GOT3 (cell line): ENCODE measurements at places on chromosomes 12 and 14.

DNA sequence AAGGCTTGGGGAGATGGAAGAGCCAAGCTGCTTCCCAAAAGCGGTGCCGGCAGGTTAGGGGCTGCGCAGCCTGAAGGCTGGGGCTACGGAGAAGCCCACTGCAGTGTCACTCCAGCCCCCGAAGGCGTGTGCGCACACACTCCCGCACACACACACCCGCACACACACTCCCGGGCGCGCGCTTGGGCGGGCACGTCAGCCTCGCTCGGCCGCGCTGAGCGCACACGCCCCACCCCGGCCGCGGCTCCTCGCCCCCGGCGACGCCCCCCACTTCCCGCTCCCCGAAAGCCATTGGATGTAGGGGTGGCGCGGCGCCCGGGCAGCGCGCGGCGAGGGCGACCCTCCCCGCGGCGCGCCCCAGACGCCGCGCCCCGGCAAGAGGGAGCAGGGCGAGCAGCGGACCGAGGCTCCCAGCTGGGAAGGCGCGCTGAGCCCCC, at the start of gene KCNK10:
KCNK10 (minus strand) TSS at position 184 of the 437 bp plus-strand sequence. CDS start 471 bp downstream, outside the sequence.
- DNase-seq, result no peak

DNA sequence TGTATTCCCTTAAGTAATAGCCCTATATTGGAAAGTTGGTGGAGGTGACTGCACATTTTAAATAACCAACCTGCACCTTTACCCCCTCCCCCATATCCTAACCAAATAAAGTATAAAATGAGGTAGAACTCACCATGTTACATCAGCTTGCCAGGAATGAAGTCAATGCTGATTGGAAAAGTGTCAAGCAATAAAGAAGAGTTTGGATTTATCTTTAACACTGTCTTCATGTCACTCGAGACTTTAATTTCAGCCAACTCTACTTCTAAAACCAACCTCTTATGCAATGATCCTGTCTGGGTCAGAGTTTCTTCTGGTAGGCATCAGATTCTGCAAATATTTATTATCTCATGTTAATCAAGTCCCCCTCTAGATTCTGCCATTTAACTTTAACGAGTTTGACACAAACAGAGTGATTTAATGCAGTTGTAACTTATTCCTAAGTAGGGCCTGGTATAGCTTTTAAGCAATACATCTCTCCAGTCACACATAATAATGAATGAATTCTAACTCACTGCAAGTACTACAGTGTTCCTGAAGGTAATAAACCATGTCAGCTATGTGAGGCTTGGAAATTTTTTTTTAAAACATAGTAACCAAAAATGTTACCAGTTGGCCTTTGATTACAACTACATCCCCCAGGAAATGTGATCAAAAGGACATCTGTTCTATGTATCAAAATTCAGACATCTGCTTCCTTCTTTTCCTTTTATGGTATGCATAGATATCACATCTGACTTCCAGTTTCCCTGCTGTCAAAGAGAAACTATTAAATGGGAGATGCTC, 98.7 kb downstream of the ERGIC2 start:
- DNase-seq, result no peak

DNA sequence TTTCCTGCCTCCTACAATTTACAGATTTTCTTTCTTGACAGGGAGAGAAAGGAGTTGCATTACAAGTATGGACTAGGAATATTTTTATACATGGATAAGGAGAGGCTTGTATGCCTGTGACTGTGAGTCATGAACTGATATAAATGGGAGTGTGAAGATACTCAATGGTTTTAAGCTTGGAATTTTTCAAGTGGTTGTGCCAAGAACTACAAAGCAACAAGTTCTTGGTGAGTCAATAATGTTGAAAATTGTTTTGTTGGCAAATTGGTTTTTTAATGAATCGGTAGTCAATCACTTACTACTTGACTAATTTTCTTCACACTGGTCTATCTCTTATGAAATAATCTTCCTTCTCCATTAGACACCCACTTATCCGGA, 58.9 kb upstream of the HMGA2 start:
- DNase-seq, result no peak

GRCh38 chr14:79658221-79658620, 553.1 kb downstream of the DIO2 start:
- no peak for DNase-seq

- no peak for DNase-seq
Measured at GRCh38 chr12:103799504-103799856, 41.6 kb downstream of the NT5DC3 start.

- no peak for DNase-seq
Measured at GRCh38 chr12:15996254-15996653, 85.1 kb downstream of the DERA start.

GRCh38 chr12:63294327-63294632, 143.3 kb upstream of the AVPR1A start:
- peak; percentile 77 for DNase-seq

DNA sequence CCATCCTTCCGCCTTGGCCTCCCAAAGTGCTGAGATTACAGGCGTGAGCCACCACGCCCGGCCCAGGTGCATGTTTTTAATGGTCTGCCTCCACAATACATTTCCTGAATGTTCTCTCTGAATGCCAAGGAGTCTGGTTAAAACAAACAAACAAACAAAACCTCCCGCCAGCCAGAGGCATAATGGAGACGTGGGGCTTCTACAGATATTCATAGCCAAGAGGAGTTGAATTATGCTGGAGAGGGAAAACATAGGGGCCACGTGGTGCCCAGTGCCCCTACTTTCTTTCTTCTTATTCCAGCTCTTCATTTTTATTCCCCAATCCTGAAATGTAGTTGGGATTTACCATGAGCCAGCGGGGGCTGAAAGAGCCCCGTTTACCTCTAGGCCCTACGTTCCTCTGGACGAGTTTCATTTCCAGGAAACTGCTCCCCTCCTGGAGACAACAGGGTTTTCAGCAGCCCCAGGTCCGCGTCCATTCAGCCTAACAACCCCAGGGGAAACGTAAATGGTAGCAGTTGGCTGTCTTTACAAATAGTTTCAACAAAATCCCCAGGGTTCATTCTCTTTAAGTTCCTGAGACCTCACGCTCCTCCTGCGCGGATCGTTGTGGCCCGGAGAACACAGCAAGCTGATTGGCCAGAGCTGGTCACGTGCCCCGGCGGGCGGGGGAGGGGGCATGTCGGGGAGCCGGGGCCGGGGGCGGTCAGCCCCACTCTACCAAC, 108.5 kb upstream of the ESRRB start:
- DNase-seq, result peak; percentile 0

DNA sequence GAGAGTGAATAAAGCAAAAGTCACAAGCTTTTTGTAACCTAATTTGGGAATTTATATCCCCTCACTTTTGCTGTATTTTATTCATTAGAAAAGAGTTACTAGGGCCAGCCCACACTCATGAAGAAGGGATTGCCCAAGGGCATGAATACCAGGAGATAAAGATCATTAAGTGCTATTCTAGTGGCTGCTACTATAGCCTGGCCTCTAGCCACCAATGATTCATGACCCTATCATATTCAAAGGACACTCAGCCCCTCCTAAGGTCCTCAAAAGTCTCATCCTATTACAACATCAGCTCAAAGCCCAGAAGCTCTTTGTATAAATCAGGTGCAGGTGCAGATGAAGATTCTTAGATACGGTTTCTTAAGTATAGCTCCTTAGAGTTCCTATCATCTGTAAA, 518.1 kb downstream of the TRHDE start:
- DNase-seq, result no peak

DNA sequence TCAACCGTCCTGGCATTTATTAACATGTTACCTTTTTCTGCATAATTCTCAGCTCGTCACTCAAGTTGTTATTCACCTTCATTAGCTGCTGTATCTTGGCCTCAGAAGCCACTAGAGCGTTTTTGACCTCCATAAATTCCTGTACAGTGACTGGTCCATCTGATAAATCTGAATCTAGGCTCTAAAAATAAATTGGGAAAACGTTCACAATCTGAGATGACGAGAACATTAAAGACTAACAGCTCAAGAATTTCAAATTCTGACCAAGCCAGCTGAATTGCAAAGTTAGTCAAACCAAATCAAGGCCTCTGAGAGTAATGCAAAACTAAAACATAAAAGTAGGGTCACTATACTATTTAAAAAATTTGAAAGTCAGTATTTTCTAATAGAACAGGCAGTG, 45.0 kb downstream of the GIT2 start:
- no peak for DNase-seq

DNA sequence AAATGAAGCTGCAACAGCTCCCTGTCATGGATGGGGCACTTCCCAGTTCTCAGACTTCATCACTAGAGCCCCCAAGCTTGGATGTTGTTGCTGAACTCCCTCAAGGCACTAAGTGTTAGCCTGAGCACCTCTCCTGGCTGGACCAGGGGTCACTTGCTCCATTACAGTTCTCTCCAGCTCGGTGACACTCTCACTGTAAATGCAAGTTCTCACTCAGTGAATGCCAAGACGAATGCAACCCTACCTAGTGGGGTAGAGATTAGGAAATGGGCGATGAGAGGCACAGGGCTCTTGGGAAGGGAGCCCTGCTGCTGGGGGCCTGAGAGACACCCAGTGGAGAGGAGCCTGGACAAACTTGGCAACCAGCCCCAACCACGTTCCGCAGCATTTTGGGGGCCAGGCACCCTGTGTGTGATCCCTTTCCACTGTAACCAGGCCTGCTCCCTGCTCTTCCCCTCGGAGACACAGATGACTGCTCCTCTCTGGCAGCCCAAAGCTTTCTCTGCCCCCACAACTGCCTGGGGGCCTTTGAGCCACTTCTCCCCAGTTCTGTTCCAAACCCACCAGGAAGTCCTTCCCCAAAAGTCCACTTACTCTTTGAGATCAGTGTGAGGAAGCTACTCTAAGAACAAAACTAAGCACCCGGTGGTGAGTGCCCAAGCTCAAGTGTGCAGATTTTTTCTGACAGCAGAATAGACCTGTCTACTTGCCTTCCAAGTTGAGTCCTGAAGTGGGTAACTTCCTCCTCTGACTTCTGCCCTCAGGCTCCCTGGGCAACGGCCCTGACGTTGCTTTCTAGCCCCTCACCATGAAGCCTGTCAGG, 8.0 kb upstream of the SELPLG start:
- no peak for DNase-seq

DNA sequence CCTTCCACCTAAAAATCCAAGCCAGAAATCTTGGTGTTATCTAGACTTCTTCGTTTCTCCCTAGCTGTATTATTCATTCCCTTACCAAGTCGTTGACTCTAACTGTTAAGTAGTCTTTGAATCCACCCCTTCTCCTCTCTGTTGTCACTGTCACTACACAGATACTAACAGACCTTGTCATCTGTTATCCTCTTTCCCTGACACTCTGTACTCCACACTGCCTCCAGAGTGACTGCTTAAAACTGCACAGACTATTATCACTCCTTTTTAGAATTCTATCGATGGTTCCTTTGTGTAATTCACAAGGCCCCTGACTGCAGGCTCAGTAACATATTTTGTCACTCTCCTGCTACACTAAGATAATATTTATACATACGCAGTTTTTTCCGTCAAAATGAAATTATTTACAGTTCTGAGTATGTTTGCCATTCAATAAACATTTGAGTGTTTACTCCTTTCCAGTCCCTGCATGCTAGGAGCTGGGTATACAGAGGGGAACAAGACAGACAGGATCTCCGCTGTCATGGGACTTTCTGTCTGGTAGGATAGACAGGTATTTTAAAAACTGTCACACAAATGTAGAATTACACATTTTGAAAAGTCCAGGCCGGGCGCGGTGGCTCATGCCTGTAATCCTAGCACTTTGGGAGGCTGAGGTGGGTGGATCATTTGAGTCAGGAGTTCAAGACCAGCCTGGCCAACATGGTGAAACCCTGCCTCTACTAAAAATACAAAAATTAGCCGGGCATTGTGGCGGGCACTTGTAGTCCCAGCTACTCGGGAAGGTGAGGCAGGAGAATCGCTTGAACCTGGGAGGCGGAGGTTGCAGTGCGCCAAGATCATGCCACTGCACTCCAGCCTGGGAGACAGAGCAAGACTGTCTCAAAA, 3.8 kb downstream of the MARS1 start:
- DNase-seq, result no peak

DNA sequence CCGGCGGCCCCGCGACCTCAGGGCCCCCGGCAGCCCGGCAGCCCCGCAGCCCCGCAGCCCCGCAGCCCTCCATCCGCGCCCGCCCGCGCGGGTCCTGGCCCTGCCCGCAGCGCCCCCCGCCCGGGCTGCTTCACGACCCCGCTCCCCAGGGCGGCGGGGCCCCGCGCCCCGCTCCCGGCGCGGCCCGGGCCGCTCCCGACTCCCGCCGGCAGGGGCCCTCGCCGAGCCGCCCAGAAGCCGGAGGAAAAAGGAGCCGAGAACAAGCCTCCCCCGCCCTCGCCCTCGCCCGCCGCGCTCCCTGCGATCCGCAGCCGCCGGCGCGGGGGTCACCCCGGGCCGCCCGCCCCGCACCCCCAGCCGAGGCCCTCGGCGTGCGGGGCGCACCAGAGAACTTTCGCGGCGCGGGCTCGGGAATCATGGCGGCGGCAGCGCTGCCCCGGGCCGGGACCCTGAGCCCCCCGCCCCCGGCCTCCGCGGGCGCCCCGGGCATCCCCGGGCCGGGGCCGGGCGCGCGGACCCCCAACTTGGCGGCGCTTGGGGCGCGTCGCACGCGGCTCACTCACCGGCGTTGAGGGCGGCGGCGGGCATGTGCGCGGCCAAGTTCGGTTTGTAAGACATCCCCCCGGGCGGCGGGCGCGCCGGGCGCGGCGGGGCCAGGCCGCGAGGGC, 521 bp downstream of the CDK2AP1 start:
- no peak for DNase-seq

DNA sequence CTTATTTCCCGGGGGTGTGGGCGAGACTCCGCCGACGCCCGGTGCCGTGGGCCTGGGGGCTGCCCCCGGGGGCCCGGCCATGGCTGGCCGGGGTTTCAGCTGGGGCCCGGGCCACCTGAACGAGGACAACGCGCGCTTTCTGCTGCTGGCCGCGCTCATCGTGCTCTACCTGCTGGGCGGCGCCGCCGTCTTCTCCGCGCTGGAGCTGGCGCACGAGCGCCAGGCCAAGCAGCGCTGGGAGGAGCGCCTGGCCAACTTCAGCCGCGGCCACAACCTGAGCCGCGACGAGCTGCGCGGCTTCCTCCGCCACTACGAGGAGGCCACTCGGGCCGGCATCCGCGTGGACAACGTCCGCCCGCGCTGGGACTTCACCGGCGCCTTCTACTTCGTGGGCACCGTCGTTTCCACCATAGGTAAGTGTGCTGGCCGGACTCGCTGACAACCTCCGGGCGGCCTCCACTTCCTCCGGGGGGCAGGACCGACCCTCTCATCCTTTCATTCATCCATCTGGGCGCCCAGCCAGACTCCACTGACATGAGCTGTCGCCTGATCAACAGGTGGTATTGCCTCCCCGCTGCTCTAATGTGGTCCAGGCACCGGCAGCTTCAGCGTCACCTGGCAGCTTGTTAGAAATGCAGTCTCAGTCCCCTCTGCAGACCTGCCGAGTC, 467 bp downstream of the KCNK13 start:
- DNase-seq, result no peak

- no peak for DNase-seq
Measured at GRCh38 chr12:125028106-125028505, 34.7 kb downstream of the BRI3BP start.

GRCh38 chr14:49218436-49219092, 367.6 kb downstream of the RPS29 start:
- no peak for DNase-seq

- DNase-seq, result no peak
Measured at GRCh38 chr12:107780298-107780697, 5.8 kb downstream of the ASCL4 start.

- no peak for DNase-seq
Measured at GRCh38 chr14:99359906-99360305, 87.9 kb upstream of the BCL11B start.
